Heart right ventricle (tissue), 16 donors: ENCODE measurements at places on chromosomes 7 and 10. TPM values are rescaled to one million over a fixed set of nuclear protein-coding genes. Genes with fewer than 3 reads are reported as not detected.

DNA sequence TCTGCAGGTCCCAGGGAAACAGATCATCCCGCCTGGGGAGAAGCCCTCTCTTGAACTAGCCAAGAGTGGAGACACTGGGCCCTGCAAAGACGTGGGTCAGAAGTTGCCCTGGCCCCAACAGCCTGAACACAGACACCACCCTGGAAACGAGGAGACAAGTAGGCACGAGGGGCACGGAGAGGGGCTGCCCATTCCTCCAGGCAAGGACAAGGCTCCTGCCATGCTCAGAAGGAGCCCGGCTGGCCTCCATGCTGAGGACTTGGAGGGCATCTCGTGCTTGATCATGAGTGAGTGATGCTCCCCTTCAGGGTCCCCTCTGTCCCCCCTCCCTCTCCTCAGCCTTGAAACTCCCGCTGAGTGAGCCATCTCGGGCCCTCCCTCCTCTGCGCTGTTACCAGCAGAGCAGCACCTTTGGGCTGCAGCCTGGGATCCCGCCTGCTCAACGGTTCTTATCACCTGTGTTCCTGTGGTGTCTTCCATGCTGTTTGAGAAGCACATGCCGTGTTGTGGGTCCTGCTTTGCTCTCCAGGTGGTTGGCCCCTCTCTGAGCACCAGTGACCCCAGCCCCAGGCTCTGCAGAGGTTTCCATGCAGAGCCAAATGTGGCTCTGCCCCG, 544.3 kb downstream of the TCERG1L start:
- H3K4me1 ChIP-seq, result no peaks in the 10 kb centered on the region
- H3K27ac ChIP-seq, result no peak overlapping the region
- H3K36me3 ChIP-seq, result no peaks in the 10 kb centered on the region
- no peak for DNase-seq

DNA sequence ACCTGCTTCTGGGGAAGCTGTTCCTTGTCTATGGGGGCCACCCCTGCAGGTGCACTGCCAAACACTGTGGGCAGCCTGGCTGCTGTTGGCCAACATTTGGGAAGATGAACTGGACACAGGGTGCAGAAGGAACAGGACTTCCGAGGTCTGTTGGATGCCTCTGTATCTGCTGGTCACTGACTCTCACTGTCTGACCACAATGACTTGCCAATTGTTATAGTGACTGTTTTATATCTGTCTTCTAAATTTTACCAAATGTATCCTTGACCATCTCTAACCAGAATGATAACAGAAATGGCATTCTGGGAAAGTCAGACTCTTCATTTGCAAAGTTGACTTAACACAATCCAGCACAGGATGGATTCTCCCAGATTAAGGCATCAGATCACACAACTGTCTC, 214.0 kb upstream of the PRSS58 start:
- no peak overlapping the region for H3K27ac ChIP-seq
- DNase-seq, result no peak
- no peak overlapping the region for H3K4me3 ChIP-seq

Gene IRF5
- polyA plus RNA-seq, result 2.8 TPM

GRCh38 chr10:5071411-5072198, 22.6 kb upstream of the AKR1C3 start:
- no peaks in the 10 kb centered on the region for H3K27me3 ChIP-seq
- H3K4me3 ChIP-seq, result no peak overlapping the region

DNA sequence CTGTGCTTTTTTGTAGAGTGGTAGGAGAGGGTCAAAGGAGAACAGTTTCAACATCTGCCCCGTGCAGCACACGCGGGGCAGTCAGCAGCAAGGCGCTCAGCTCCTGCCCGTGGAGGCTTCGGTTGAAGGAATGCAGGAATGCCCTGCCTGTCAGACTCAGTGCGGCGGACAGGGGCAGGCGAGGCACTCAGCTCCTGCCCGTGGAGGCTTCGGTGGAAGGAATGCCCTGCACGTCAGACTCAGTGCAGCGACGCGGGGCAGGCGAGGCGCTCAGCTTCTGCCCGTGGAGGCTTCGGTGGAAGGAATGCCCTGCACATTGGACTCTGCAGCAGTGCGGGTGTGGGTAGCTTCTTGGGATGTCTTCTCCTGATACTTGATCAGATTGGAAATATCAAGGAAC, 37.0 kb downstream of the PPP2R2D start:
- H3K4me1 ChIP-seq, result peaks cover 26% of the 10 kb centered on the region
- no peak overlapping the region for H3K4me3 ChIP-seq
- no peak overlapping the region for H3K27ac ChIP-seq
- peak; percentile 35 for DNase-seq
- peaks cover 33% of the 10 kb centered on the region for H3K36me3 ChIP-seq
- H3K27me3 ChIP-seq, result no peaks in the 10 kb centered on the region

- DNase-seq, result peak; percentile 92
- H3K27me3 ChIP-seq, result no peaks in the 10 kb centered on the region
- H3K4me1 ChIP-seq, result peaks cover 48% of the 10 kb centered on the region
These were observed 86.2 kb upstream of the ANLN start for GRCh38 chr7:36303202-36304098.

Gene RAPGEF5
- 5.7 TPM for polyA plus RNA-seq

- no peak overlapping the region for H3K4me3 ChIP-seq
- no peaks in the 10 kb centered on the region for H3K27me3 ChIP-seq
- no peak overlapping the region for H3K27ac ChIP-seq
- no peak for DNase-seq
- no peaks in the 10 kb centered on the region for H3K36me3 ChIP-seq
These were observed 980.5 kb downstream of the LRMDA start for GRCh38 chr10:76411729-76412435.

Gene HECTD2
- polyA plus RNA-seq, result 2.2 TPM

- no peak for DNase-seq
- peak overlapping the region; percentile 90 for H3K27ac ChIP-seq
- no peaks in the 10 kb centered on the region for H3K36me3 ChIP-seq
- no peaks in the 10 kb centered on the region for H3K4me1 ChIP-seq
- H3K27me3 ChIP-seq, result no peaks in the 10 kb centered on the region
- H3K4me3 ChIP-seq, result no peak overlapping the region
These were observed 5.5 kb downstream of the JAZF1 start for GRCh38 chr7:28174901-28175661.

DNA sequence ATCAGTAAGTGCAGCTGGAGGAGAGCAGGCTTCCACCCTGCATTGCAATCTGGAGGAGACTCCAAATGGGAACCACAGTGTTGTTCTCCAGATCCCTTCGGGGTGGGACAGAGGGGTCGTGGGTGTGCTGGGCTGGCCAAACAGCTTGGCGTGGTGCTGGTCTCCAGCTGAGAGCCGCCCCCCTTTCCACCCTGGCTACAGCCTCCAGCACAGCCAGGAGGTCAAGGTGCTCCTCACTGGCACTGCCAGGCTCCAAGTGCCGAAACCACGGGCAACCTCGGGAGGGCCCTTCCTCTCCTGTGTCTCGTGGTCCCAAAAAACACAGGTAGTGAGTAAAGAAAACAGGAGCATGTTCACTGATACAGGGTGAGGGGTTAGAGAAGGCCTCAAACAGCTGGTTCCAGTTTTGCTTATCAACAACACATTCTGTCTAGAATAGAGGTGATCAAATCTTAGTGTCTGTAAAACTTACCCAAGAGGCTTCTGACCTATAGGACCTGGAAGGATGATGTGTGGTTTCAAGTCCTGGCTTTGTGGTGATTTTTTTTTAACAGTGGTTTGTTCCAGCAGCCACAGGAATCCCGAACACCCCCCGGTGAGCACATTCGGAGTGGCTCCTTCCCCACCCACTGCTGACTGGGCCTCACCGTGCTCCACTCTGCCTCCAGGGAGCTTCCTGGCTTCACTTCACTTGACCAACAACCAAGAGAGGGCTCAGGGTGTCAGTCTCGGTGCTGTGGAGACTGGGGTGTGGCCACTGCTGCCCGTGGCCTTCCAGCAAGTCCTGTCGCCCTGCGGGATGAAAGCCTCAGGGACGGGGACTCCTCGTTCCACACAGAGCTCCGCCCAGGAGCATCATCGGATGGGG, 31.2 kb upstream of the EN2 start:
- no peaks in the 10 kb centered on the region for H3K4me1 ChIP-seq
- H3K36me3 ChIP-seq, result no peaks in the 10 kb centered on the region
- DNase-seq, result no peak
- H3K4me3 ChIP-seq, result no peak overlapping the region

Gene ACTL6B
- polyA plus RNA-seq, result not detected

DNA sequence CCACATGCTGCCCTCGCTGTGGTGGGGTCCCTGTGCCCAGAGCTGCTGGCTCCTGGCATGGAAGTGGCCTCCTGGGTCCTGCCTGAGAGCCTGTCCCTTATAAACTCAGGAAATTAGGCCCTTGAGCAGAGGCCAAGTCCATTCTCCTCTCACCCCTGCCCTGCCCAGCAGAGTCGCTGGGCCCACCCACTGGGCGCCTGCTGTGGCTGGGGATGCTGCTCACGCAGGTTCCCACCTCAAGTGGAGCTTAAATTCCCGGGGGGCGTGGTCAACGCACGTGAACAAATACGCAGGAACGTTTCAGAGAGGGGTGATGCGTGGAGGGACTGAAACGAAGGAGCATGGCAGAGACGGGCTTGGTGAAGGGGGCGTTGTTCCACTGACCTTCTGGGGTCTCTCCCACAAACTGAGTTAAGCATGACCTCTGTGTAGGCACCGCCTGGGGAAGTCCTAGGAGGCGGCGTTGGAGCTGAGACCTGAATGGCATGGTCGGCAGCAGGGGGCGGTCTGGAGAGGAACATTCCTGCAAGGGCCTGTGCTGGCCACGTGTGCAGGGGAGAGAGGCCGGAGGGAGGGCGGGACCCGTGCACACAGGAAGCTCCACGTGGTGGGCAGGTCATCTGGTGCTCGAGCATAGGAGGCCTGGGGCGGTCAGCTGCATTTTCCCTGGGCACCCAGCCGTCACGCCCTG, 27.9 kb downstream of the FAM20C start:
- H3K4me3 ChIP-seq, result no peak overlapping the region
- no peaks in the 10 kb centered on the region for H3K36me3 ChIP-seq
- no peak overlapping the region for H3K27ac ChIP-seq
- no peak for DNase-seq
- H3K27me3 ChIP-seq, result no peaks in the 10 kb centered on the region

- no peak for DNase-seq
- H3K27me3 ChIP-seq, result no peaks in the 10 kb centered on the region
- H3K36me3 ChIP-seq, result no peaks in the 10 kb centered on the region
- no peak overlapping the region for H3K4me3 ChIP-seq
These were observed 635.7 kb downstream of the PHTF2 start for GRCh38 chr7:78434281-78434680.

- no peak for DNase-seq
- H3K27me3 ChIP-seq, result no peaks in the 10 kb centered on the region
- H3K4me3 ChIP-seq, result no peak overlapping the region
- H3K36me3 ChIP-seq, result no peaks in the 10 kb centered on the region
- no peak overlapping the region for H3K27ac ChIP-seq
These were observed 172.4 kb downstream of the JAZF1 start for GRCh38 chr7:28008171-28008570.

Gene ITIH5
- 2.8 TPM for polyA plus RNA-seq

Gene TET1
- 0.17 TPM for polyA plus RNA-seq

Gene IFIT1
- 20.8 TPM for polyA plus RNA-seq

DNA sequence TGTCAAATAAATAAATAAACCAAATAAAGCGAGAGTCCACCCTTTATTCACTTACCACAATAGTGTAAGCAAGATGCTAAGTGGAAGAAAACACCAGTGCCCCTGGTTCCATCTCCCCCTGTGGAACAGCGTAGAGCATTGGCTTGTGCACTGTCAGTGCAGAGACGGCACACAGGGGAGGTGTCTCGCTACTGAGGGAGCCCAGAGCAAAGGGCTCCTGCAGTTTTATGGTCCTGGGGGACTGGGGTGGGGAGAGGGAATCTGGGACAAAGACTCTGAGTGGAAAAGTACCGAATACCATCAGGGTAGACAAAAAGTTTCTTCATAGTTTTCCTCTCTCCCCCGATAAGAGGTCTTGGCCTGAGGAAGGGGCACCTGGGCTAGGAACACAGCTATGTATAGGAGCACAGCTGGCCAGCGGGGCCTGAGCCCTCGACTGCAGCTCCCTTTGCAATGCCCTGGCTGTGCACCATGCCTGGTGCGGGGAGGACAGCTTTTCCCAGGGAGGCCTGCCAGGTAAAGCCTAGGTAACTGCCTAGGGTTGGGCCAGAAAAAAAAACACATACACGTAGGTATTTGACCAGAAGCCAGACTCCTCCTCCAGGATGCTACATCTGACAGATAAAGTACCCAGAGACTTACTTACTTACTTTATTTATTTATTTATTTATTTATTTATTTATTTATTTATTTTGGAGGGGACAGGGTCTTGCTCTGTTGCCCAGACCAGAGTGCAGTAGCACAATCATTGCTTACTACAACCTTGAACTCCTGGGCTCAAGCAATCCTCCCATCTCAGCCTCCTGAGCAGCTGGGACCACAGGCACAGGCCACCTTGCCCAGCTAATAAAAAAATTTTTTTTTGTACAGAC, 88.8 kb upstream of the KIF5B start:
- no peaks in the 10 kb centered on the region for H3K36me3 ChIP-seq
- H3K27me3 ChIP-seq, result no peaks in the 10 kb centered on the region
- no peak for DNase-seq
- H3K4me1 ChIP-seq, result peaks cover 4% of the 10 kb centered on the region

Gene ELMO1
- polyA plus RNA-seq, result 14.3 TPM

Gene OLAH
- polyA plus RNA-seq, result 0.38 TPM

DNA sequence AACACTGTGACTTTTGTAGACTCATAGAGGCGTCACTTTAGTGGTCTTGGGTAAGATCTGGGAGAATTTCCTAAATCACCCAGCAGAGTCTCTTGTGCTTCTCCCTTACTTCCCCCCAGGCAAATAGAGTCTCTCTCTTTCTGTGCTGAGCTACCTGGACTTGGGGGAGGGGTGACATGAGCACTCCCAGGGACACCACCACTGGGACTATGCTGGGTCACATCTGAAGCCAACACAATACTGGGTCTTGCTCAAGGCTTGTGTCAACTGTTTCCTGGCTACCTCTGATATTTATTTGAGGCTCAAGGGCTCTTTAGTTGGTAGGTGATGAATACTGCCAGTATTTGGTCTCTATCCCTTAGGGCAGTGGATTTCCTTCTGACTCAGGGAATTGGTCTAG, 214.6 kb upstream of the TPK1 start:
- H3K4me3 ChIP-seq, result no peak overlapping the region
- H3K36me3 ChIP-seq, result no peaks in the 10 kb centered on the region
- DNase-seq, result no peak

- DNase-seq, result no peak
- no peak overlapping the region for H3K27ac ChIP-seq
- H3K4me3 ChIP-seq, result no peak overlapping the region
- H3K27me3 ChIP-seq, result no peaks in the 10 kb centered on the region
- H3K4me1 ChIP-seq, result peaks cover 44% of the 10 kb centered on the region
These were observed 39.6 kb upstream of the ANK3 start for GRCh38 chr10:60429084-60429849.

GRCh38 chr10:98097616-98098015, 36.8 kb upstream of the R3HCC1L start:
- DNase-seq, result no peak
- H3K27me3 ChIP-seq, result no peaks in the 10 kb centered on the region
- no peaks in the 10 kb centered on the region for H3K36me3 ChIP-seq
- no peak overlapping the region for H3K4me3 ChIP-seq
- H3K4me1 ChIP-seq, result no peaks in the 10 kb centered on the region
- no peak overlapping the region for H3K27ac ChIP-seq

GRCh38 chr10:7121154-7121797, 289.6 kb downstream of the SFMBT2 start:
- H3K36me3 ChIP-seq, result no peaks in the 10 kb centered on the region
- H3K27me3 ChIP-seq, result no peaks in the 10 kb centered on the region
- H3K4me1 ChIP-seq, result no peaks in the 10 kb centered on the region
- DNase-seq, result peak; percentile 49
- no peak overlapping the region for H3K27ac ChIP-seq

Gene ASL
- polyA plus RNA-seq, result 14.1 TPM

Gene PRSS37
- polyA plus RNA-seq, result not detected

Gene GIMAP8
- 19.5 TPM for polyA plus RNA-seq

Gene PON1
- 0.09 TPM for polyA plus RNA-seq

GRCh38 chr10:22329150-22329549, 8.3 kb downstream of the BMI1 start:
- peaks cover 8% of the 10 kb centered on the region for H3K4me1 ChIP-seq
- no peaks in the 10 kb centered on the region for H3K36me3 ChIP-seq
- peaks cover 6% of the 10 kb centered on the region for H3K27me3 ChIP-seq
- DNase-seq, result no peak
